ENCODE measurements at places on chromosomes 13 and 19.

DNA sequence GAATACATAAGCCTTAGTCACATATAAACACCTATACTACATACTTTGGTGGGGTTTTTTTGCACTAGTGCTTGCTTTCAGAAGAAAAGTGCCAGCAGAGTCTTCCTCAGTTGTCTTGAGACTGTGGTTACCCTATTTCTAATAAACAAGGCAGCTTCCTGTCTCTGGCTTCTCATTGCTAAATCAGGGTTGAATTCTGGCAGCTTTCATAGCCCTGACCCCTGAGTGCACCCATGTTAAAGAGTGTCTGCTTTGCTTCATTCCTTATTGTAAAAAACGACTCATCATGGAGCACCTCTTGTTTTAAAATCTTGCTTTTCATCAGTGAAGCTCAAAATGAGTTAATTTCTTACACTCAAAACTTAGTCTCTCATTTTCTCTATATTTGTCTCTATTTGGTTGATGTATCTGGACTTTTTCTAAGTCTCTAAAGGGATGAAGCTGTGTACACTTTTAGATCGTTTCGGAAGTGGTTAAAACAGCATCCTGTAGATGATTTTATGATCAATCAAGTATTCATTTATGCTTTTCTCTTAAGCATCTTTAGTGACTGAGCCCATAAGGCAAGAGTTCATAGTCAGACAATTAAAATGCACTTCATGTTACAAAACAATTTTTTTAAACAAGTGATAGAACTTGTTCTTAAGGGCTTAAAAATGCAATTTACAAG is 72.1 kb downstream of the KLF12 start:
- no peak for DNase-seq

- DNase-seq = no peak
Measured at GRCh38 chr13:24625870-24626849, 54.0 kb upstream of the ATP12A start.

GRCh38 chr13:60268203-60268555 is 104.5 kb upstream of the DIAPH3 start:
- DNase-seq = no peak

DNA sequence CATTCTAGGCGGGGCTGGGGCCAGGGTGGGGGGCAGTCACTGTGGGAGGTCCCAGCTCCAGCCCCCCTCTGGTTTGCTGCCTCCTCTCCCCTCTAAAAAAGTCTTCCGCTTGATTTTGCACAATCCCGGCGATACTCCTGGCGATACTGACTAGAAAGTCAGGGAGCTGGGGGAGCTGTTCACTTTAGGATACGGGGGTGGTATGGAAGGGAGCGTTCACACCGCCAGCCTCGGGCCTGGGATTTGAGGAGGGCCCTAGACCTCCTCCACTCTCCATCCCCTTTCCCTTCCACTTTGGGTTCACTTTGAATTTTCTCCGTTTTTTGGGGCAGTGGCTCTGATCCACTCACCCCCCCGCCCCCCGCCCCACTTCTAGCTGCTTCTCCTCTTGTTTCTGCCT is 35.0 kb downstream of the KEAP1 start:
- DNase-seq = no peak

- no peak for DNase-seq
Measured at GRCh38 chr13:113083402-113084061, 22.1 kb upstream of the F7 start.
